ENCODE measurements at places on chromosomes 5 and 9.

- peak overlapping the region; percentile 88 for H3K27ac ChIP-seq
- H3K27me3 ChIP-seq = no peaks in the 10 kb centered on the region
- no peaks in the 10 kb centered on the region for H3K36me3 ChIP-seq
- H3K4me3 ChIP-seq = no peak overlapping the region
- DNase-seq = no peak
- peaks cover 43% of the 10 kb centered on the region for H3K4me1 ChIP-seq
Measured at GRCh38 chr9:68978066-68978465, 35.8 kb downstream of the PRKACG start.

GRCh38 chr9:546797-547223, 294.7 kb upstream of the DMRT1 start:
- H3K4me3 ChIP-seq = no peak overlapping the region
- DNase-seq = no peak
- H3K27me3 ChIP-seq = no peaks in the 10 kb centered on the region
- H3K27ac ChIP-seq = peak overlapping the region; percentile 66
- no peaks in the 10 kb centered on the region for H3K4me1 ChIP-seq

GRCh38 chr9:136536721-136537241, 9.1 kb downstream of the NOTCH1 start:
- peaks cover 6% of the 10 kb centered on the region for H3K36me3 ChIP-seq
- DNase-seq = no peak
- no peak overlapping the region for H3K27ac ChIP-seq
- peaks cover 87% of the 10 kb centered on the region for H3K4me1 ChIP-seq

DNA sequence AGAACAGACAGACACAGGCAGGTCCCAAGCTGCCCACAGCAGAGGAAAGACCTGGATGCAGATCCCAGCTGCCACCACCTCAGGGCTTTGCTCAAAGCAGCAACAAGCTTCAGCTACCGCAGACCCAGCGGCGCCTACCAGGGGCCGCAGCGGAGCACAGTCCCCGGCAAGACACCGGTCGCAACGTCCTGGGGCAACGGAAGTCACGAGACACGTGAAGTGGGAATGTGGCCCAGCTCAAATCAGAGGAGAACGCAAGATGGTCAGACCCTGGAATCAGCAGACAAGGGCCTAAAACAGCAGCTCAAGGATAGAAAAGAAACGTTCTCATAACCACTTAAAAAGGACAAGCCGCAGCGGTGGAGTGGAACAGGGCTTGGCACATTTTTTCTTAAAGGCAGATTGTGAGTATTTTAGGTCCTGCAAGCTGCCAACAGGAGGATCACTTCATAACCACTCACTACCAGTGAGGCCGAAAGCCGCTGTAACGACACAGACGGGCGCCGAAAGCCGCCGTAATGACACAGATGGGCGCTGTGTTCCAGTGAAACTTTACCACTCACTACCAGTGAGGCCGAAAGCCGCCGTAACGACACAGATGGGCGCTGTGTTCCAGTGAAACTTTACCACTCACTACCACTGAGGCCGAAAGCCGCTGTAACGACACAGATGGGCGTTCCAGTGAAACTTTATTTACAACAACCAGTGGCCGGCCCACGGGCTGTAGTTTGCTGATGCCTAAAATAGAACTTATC, 21.7 kb downstream of the SLC9A3 start:
- DNase-seq = no peak
- no peak overlapping the region for H3K4me3 ChIP-seq
- no peaks in the 10 kb centered on the region for H3K4me1 ChIP-seq
- H3K27me3 ChIP-seq = no peaks in the 10 kb centered on the region
- H3K27ac ChIP-seq = no peak overlapping the region

DNA sequence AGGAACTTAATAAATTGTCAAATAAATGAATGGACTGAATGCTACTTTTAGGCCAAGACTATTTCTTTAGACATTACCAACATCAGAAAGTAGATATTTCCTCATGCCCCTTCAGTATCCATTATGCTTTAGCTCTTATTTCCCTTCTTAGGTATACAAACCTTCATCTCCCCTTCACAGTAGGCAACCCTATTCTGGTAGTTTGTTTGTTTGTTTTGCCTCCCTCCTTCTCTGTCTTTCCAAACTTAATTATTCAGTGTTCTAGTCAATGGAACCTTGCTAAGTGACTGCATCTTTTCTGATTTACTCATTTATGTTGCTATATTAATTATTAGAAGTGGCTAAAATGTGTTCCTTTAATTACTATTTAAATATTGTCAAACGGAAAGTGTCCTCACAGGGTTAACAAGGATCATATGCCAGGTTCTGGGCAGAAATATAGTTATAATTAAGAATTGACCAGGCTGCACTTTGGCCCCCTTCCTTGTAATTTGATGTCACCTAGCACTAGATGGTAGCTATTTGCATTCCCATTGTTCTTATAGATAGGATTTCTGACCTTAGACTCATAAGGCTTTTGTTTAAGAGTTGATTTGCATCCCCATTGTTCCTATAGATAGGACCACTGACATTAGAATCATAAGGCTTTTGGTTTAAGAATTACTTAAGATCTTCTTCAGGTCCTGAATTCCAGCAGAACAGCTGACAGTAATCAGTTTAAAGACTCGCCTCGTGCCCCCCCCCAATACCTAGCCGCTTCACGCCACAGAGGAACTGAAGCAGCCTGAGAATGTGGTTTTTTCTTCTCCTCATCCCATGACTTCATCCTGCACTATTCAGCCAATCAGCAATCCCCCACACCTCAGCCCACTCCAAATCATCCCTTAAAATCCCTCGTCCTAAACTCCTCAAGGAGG, 84.4 kb upstream of the NUDT12 start:
- H3K27me3 ChIP-seq = no peaks in the 10 kb centered on the region
- H3K4me1 ChIP-seq = no peaks in the 10 kb centered on the region
- no peak overlapping the region for H3K4me3 ChIP-seq

DNA sequence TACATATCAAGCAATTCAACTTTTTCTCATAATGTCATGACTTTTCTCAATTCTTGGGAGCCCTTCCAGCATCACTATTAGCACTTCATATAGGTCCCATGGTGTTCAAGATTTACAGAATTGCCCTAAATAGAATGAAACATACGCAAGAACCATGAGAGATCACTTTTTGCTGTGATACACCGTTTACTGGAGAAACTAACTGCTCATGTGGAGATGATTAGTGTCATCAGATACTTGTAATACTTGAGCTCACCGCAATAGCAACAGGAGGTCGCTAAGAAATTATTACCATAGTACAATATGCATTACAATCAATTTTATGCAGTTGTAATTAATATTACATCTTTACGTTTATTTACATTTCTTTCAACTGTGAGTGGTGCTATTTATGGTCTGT, 4.8 kb upstream of the PCSK5 start:
- no peak overlapping the region for H3K27ac ChIP-seq
- H3K27me3 ChIP-seq = no peaks in the 10 kb centered on the region
- no peaks in the 10 kb centered on the region for H3K4me1 ChIP-seq
- H3K4me3 ChIP-seq = no peak overlapping the region

- no peak overlapping the region for H3K27ac ChIP-seq
- no peaks in the 10 kb centered on the region for H3K4me1 ChIP-seq
- no peak for DNase-seq
Measured at GRCh38 chr5:31086839-31087415, 106.6 kb upstream of the CDH6 start.

- no peaks in the 10 kb centered on the region for H3K27me3 ChIP-seq
- no peaks in the 10 kb centered on the region for H3K36me3 ChIP-seq
- no peaks in the 10 kb centered on the region for H3K4me1 ChIP-seq
- no peak overlapping the region for H3K4me3 ChIP-seq
- H3K27ac ChIP-seq = no peak overlapping the region
Measured at GRCh38 chr5:100676817-100677631, 141.8 kb downstream of the FAM174A start.

GRCh38 chr5:117829646-117830045, 1158.7 kb downstream of the DTWD2 start:
- H3K4me3 ChIP-seq = no peak overlapping the region
- no peaks in the 10 kb centered on the region for H3K36me3 ChIP-seq
- no peaks in the 10 kb centered on the region for H3K27me3 ChIP-seq

- H3K36me3 ChIP-seq = peaks cover 61% of the 10 kb centered on the region
- H3K27ac ChIP-seq = peak overlapping the region; percentile 62
- no peaks in the 10 kb centered on the region for H3K27me3 ChIP-seq
- DNase-seq = no peak
- H3K4me3 ChIP-seq = no peak overlapping the region
Measured at GRCh38 chr5:16457853-16458252, 7.7 kb downstream of the ZNF622 start.

DNA sequence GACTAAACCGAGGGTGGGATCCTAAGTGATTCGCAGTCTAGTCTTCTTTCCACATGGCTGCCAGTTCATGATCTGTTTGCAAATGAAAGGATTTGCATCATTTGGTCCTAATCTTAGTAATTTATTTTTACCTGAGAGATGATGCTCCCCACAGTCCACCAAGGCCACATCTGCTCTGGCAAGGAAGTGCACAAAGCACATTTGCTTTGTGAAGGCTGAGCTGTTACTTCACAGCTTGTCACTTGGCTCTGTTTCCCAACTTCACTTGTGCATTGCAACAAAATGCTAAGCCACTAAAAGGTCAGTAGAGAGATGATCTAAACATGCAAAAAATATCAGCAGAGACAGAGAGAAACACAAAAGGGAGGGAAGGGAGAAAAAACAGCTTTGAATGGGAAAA, 128.5 kb upstream of the VLDLR start:
- H3K36me3 ChIP-seq = no peaks in the 10 kb centered on the region
- no peak for DNase-seq
- H3K27ac ChIP-seq = peak overlapping the region; percentile 58
- H3K27me3 ChIP-seq = no peaks in the 10 kb centered on the region
- no peaks in the 10 kb centered on the region for H3K4me1 ChIP-seq
- H3K4me3 ChIP-seq = no peak overlapping the region

- DNase-seq = no peak
- no peaks in the 10 kb centered on the region for H3K36me3 ChIP-seq
- no peaks in the 10 kb centered on the region for H3K27me3 ChIP-seq
- no peak overlapping the region for H3K27ac ChIP-seq
Measured at GRCh38 chr5:76576996-76577395, 46.2 kb downstream of the F2RL2 start.

DNA sequence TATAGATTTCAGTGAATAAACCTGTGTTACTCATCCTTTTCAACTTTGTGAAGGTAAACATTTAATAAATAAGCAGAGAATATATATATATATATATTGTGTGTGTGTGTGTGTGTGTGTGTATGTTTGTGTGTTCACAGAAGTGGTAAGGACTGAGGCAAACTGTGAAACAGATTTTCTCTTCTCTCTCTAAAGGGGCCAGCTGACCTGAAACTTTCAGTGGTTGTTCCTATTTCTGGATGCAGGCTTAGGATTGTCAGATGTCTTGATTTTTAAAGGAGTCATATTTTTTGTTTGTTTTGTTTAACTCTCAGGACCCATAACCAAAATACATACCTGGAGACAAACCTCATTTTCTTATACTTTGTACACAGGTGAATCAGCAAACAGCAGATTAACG, 714.9 kb upstream of the MEF2C start:
- H3K4me3 ChIP-seq = no peak overlapping the region
- no peaks in the 10 kb centered on the region for H3K27me3 ChIP-seq
- H3K4me1 ChIP-seq = no peaks in the 10 kb centered on the region
- DNase-seq = no peak
- H3K36me3 ChIP-seq = no peaks in the 10 kb centered on the region

GRCh38 chr9:35736201-35736633, 3.8 kb downstream of the CREB3 start:
- no peak overlapping the region for H3K27ac ChIP-seq
- no peaks in the 10 kb centered on the region for H3K27me3 ChIP-seq
- H3K4me3 ChIP-seq = no peak overlapping the region
- peak; percentile 72 for DNase-seq
- peaks cover 68% of the 10 kb centered on the region for H3K36me3 ChIP-seq

DNA sequence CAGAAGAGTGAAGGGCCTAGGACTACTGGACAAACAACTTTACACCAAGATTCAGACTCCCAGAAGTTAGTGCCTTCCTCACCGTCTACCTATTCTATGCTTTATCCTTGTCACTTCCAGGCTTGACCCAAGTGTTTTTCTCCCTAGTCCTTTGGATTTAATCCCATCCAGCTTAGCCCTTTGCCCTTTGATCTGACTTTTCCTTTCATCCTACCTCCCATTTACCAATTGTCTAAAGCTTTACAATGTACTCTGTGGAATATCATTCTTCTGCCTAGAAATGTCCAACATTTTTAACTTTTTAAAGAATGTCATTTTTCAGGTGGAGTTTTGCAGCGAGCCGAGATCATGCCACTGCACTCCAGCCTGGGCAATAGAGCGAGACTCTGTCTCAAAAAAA, 292.1 kb downstream of the EPB41L4A start:
- H3K36me3 ChIP-seq = no peaks in the 10 kb centered on the region
- DNase-seq = no peak
- no peak overlapping the region for H3K27ac ChIP-seq
- H3K4me3 ChIP-seq = no peak overlapping the region
- H3K27me3 ChIP-seq = no peaks in the 10 kb centered on the region
- H3K4me1 ChIP-seq = no peaks in the 10 kb centered on the region

DNA sequence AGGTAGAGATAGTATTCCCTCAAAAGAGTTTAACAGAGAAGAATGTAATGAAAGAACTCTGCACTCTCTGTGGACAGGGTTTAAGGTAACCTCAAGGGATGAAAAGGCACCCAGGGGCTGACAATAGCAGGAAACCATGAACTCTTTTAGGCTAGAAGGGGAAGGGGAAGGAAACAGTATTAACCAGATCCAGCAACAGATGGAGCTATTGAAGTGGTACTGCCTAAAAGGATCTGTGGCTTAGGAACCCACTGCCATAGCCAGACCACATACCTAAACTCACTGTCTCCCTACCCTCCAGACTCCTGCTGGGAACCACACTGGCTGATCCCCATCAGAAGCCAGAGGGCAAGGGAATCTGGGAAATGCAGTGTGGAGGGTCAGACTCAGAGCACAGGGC, 35.5 kb downstream of the PLGRKT start:
- DNase-seq = no peak
- no peak overlapping the region for H3K4me3 ChIP-seq
- H3K27ac ChIP-seq = no peak overlapping the region
- no peaks in the 10 kb centered on the region for H3K27me3 ChIP-seq

GRCh38 chr9:107734256-107735013, 244.9 kb upstream of the KLF4 start:
- DNase-seq = no peak
- no peaks in the 10 kb centered on the region for H3K27me3 ChIP-seq

DNA sequence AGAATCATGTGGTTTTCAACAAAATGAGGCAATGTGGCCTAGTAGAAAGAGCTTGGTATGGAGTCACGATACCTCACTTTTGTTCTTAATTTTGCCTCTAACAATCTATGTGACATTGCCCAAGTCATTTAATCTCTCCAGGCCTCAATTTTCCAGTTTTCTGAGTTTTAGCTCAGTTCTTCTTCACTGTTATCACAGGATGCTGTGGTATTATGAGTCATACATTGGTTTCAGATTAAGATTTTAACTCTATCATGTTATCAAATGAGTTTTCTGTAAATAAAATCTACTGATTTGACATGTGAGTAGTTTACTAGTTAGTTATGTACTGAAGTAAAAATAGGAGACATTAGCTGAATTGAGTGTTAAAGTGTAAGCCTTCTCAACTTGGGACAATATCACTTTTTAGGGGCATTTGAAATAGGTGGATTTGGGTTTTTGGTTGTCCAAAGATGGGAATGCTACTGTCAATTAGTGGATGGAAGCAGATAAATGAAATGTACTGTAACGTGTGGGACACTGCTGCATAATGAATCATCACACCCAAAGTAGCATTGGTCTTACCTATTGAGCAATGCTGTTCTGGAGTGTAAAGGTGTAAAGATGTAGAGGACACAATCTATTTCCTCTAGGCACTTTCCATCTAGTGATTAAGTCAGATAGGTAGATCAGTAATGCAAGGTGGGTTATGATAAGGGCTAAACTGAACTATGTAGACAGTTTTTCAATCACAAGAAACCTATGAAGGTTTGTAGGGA, 73.3 kb downstream of the NNT start:
- peaks cover 9% of the 10 kb centered on the region for H3K36me3 ChIP-seq
- H3K4me1 ChIP-seq = no peaks in the 10 kb centered on the region
- H3K27me3 ChIP-seq = no peaks in the 10 kb centered on the region
- H3K27ac ChIP-seq = no peak overlapping the region

All from right atrium auricular region (tissue), 2 donors.